Neural crest cell (in vitro differentiated cells): ENCODE measurements at places on chromosomes 4 and X. TPM values are rescaled to one million over a fixed set of nuclear protein-coding genes. Genes with fewer than 3 reads are reported as not detected.

The ATP1B4 gene
- total RNA-seq = not detected in 2 replicates

The PDCL2 gene
- total RNA-seq = not detected in 2 replicates

The TCEAL3 gene
- total RNA-seq = 10.0 and 11.1 TPM in 2 replicates

The TMPRSS11B gene
- total RNA-seq = not detected in 2 replicates

The SHOX gene
- total RNA-seq = 0.14 and 0.16 TPM in 2 replicates

The PWWP3B gene
- 1.0 and 1.1 TPM in 2 replicates for total RNA-seq

DNA sequence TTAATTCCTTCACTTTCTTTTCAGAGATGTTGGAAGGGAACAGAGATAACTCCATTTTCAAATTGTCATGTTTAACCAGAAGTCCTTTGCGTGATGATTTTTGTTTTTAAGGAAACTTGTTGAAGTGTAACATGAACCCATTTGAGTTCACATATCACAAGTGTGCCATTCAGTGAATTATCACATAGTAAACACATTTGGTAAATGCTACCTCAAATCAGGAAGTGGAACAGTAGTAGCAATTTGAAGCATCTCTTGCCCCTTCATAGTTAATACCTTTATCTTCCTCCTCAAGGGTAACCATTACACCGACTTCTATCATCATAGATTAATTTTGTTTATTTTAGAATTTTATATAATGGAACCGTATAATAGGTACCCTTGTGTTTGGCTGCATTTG lies 35.8 kb downstream of the KDM6A start:
- no peak for DNase-seq

- DNase-seq = peak; percentile 5
Measured at GRCh38 chrX:150363561-150364346, 637 bp downstream of the MAMLD1 start.

- no peak for DNase-seq
Measured at GRCh38 chrX:70508296-70508911, 63.8 kb downstream of the DLG3 start.

DNA sequence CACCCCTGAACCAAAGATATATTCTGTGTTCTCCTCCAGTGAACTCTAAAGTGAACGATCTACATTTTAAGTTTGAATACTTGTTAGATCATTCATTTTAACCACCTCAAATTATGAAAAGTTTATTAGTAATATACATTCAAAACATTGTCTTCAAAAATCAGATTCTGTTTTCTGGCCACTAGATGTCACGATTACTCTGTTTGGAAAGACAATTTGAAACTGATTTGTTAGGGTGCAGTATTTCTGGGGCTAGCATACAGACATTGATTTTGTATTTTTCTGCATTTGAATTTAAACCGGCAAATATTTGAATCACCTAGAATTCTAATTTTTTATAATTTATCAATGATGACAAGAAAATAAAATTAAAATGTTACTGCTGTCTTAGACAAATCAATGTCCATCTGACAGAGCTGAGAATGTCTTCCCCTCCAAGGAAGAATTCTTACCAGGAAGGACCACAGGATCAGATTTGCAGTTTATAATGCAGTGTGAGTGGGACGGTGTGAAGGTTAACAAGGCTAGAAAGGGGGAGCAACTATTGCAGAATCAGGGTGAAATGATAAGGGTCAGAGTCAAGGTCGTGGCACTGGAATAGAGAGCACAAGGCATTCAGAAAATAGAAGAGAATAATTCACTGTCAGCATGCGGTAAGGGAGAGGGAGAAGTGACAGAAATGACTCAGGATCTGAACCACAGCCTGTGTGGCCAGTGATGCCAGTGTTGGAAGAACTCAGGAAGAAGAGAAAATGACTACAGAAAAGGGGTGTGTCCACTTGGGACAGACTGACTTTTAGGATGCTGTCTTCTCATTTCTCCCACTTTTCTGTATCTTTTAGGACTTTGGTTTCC lies 91.6 kb downstream of the ANXA10 start:
- no peak for DNase-seq

DNA sequence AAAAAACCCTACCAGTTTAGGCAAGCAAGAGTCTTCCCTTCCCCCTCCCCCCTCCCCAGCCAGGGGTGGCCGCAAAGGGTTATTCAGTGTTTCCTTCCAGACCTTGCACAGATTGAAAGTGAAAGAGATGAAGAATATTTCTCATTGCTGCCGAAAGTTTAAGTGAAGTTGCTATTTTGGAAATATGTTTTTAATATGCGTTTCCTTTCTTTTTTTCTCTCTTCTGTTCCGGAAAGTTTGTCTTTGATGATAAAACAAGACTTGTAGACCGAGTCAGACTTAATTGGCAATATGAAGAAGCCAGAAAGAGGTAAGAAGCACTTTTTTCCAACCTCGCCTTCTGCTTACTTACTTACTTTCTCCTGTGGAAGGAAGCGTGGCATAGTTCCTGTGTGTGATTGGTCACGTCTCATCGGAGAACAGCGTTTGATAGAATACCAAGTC lies 58.5 kb upstream of the CLCN4 start:
- no peak for DNase-seq

DNA sequence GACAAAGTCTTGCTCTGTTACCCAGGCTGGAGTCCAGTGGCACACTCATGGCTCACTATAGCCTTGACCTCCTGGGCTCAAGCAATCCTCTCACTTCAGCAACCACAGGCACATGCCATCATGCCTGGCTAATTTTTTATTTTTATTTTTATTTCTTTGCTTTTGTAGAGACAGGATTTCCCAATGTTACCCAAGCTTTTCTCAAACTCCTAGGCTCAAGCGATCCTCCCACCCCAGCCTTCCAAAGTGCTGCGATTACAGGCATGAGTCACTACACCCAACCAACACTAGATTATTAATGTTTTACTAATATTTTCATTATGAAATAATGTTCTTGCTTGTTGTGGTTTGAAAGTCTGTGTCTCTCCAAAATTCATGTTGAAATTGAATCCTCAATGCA lies 5.2 kb upstream of the ACTRT1 start:
- no peak for DNase-seq

- DNase-seq = no peak
Measured at GRCh38 chrX:82087699-82088098, 885.8 kb downstream of the SH3BGRL start.

GRCh38 chrX:110578270-110578669 lies 217.3 kb downstream of the CHRDL1 start:
- no peak for DNase-seq

DNA sequence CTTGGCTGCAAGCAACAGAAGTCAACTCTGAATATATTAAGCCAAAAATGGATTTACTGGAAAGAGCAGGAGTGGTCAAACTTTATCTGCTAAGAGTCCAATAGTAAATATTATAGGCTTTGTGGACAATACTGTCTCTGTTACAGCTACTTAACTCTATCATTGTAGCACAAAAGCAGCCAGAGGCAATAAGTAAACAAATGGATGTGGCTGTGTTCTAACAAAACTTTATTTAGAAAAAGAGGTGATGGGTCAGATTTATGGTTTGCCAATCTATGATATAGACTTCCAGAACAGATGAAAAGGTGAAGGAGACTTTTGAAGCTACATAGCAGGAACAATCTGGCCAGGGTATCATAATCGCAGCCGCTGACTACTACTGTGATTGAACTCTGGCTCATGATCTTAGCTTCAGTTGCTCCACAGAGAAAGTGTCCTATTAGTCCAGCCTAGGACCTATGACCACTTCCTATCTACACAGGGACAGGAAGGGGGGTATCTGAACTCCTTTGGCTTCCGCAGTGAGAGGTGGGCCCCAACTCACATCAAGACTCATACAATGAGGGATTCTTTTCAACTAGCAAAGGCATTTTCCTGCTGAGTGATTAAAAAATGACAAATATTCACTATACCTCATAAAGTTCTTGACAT lies 154.9 kb downstream of the ATG4A start:
- no peak for DNase-seq

DNA sequence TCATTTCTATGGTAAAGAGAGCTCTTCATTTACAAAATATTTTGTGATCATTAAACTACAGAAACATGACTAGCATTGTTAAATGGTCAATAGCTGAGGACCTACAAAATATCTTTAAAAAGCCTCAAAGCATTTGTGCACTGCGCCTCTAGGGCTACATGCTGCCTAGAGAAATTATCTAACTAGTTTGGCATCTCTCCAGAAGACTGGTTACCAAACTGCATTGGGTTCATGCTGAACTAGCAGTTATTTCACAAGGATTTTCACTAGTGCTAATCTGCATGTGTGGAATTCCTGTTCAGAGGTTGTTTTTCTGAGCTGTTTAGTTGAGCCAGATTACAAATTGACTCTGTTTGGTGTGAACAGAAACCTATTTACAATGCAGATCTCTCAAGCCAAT lies 58.5 kb upstream of the PITX2 start:
- no peak for DNase-seq

DNA sequence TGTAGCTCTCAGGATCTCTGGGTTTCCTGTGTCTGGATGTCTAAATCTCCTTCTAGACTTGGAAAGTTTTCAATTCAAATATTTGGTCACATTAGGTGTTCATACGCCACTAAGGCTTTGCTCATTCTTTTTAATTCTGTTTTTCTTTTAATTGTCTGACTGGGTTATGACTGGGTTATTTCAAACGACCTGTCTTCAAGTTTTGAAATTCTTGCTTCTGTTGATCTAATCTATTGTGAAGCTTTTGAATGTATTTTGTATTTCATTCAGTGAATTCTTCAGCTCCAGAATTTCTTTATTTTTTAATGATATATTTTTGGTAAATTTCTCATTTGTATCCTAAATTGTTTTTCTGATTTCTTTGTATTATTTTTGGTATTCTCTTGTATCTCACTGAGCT lies 81.0 kb upstream of the PCDH10 start:
- DNase-seq = no peak

GRCh38 chrX:48573690-48574269 lies 504 bp upstream of the RBM3 start:
- no peak for DNase-seq

DNA sequence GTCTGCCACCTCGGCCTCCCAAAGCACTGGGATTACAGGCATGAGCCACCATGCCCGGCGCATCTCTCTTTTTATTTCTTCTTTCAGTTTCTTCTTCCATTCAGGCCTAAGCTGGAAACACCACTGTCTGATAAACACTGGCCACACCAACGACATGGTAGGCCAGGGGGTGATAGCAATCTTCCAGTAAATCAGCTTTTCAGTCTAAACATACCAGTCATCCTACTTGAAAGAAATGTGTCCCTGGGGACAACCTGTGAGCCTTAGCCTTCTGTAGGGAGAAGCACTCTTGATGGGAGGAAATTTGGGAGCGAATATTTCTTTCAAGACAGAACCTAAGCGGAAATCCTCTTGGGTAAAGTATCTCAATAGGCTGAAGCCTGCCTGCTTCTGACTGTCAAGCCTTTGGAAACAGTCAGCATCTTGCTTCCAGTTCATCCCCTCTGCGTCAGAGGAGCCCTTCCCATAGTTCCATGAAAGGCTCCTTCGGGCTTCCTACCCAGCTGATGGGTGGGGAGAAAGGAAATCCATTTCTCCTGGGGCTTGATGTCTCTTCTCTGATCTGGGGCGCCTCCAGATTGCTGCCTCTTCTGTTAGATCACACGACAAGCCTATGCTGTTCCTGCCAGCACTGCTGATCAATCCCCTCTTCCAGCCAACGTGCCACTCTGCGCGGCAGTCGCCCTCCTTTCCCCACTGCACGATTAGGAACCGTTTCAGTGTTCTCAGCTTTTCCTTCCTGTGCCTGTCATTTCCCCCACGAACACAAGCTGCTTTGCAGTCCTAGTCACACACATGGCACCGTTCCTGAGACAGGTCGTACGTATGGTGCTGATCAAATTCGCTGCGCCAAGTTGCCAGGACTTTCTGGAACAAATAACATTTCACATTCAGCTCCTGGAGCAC lies 49.5 kb upstream of the CBR4 start:
- DNase-seq = no peak

GRCh38 chr4:24924309-24924781 lies 11.5 kb upstream of the CCDC149 start:
- no peak for DNase-seq

DNA sequence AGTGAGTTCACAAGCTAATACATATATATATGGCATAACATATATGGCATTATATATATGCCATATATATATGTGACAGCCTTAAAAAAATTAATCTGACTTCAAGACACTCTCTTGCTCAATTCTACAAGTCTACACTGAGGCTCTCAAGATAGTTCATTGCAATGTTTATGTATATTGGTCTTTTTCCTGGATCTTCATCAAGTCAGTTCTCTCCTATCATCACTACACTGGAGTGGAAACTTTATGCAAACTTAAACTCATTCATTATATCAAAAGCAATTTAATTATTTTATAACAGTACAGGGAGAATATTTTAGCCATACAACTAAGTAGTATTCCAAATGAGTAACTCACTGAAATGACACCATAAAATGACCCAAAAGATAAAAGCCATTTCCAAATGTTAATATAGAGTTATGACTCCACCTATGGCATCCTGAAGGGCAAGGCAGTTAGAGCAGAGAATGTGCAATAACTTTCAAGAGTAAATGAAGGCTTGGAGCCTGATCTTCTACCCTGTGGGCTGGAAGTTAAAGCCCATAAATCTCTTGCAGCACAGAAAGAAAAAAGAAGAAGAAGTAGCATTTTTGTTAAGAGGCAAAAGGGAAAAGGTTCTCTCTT lies 176.3 kb upstream of the SLIT2 start:
- DNase-seq = no peak

DNA sequence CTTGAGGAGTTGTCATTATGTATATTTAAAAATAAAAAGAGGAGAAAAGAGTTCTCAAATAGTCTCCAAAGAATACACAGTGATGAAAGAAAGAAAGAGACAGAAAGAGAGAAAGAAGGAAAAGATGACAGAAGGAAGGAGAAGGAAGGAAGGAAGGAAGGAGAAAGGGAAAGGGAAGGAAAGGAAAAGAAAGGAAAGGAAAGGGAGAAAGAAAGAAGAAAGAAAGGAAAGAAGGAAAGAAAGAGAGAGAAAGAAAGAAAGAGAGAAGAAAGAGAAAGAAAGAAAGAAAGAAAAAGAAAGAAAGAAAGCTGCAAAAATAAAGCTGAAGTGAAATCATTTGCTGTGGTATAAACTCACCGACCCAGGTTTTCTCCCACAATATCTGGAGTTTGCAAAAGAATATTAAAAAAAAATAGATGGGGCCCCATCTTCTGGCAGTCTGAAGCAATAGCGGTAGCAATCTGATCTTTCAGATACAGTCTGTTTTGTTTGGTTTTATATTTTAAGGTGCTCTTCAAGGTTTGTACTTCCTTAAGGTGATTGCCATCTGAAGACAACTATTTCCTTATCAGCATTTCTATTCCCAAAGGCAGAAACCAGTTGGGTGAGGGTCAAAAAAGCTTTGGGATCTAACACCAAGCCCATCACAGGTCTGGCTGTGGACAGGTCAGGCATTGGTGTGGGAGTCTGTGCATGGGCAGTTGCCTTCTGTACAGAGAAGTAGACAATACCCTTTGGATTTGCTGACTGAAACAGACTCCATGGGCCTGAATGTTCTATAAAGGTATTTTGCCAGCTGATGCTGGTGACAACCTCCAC lies 160.4 kb downstream of the CPEB2 start:
- no peak for DNase-seq

GRCh38 chrX:39497702-39498265 lies 600.0 kb downstream of the BCOR start:
- no peak for DNase-seq
